ENCODE measurements at places on chromosomes 6 and 20.

- DNase-seq = no peak
Measured at GRCh38 chr20:14418376-14418775, 81.0 kb upstream of the FLRT3 start.

- no peak for DNase-seq
Measured at GRCh38 chr6:147063469-147064031, 140.7 kb upstream of the STXBP5 start.

- DNase-seq = no peak
Measured at GRCh38 chr6:8082954-8083858, 19.0 kb upstream of the BLOC1S5 start.

GRCh38 chr20:48831718-48832404, 4.1 kb upstream of the PREX1 start:
- DNase-seq = no peak
